Activated T-cell treated with anti-CD3 and anti-CD28 coated beads, Interleukin-2, amount 50 U/mL, for 4 hours (primary cell): ENCODE measurements at places on chromosomes 13 and 19. TPM values are rescaled to one million over a fixed set of nuclear protein-coding genes. Genes with fewer than 3 reads are reported as not detected.

GRCh38 chr19:43380008-43380407, 26.5 kb downstream of the CD177 start:
- DNase-seq, result no peak

DNA sequence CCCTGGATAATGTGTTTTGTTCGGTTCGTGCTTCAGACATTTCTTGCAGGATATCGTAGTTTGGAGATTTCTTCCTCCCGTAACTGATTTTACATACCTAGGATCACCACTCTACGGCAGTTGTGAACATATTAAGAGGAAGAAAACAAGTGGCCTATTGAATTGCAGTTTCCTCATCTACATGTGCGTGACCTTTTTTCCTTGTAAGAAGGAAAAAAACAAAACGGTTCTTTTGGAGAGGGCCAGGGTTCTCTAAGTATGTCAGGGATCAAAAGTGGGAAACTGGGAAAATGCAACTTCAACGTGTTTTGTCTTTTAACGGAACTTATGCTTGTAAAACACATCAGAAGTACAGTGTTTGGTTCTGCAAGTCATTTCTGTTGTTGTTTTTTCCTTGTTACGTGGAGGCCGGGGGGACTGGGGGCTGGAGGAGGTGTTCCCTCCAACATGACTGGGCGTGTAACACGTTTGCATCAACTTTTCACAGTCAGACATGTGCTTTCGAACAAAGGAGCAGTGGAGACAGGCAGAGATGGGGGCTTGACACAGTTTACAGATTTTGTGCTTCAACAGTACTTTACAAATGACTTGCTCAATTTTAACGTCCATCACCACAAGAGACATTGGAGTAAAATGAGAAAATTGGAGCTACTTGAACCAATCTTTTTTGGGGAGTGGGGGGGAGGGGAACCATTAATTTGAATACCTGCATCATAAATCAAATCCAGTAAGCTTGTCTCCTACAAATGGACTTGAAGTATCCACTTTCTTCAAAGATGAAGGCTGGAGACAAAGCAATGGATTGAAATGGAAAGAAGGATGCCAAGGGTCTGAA, 3.8 kb downstream of the ZC3H4 start:
- peak; percentile 40 for DNase-seq

GRCh38 chr19:1397838-1398237, 3.5 kb downstream of the GAMT start:
- no peak for DNase-seq

DNA sequence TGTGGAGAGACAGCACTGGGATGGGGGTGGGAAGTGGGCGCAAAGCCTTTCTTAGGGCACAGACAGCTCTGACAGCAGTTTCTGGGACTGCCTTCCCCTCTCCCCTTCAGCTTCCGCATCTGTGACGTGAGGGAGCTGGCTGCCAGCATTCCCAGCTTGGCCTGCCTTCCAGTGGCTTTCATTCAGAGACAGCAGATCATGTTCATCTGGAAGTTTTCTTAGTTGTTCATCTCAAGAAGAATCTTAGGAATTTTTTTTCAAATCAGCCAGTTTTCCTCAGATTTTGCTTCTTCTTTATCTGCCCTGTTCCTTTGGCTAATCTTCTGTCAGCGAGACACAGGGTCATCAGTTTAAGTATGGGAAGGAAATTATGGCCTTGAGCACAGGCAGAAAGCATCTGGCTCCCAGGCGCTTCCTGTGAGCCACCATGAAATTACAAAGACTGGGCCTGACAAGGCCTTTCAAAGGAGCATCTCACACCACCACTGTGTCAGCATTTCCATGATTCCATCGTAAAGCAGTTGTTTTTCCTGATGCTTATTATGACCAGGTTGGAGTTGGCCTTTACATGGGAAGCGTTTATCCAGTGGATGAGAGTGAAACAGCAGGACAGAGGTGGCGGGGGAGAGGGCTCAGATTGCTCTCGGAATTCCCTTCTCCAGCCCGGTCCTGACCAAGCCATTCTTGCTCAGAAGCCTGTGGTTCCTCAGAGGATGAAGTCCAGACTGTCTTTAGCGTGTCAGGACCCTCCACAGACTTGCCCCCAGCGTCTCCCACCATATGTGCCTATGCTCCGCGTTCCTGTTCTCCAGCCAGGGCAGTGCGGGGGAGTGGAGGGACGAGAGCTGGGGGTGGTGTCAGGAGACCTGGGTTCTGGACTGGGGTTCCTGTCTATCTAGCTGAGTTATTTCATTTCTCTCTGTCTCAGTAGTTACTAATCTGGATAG, 43.6 kb downstream of the ARHGAP35 start:
- DNase-seq, result no peak

DNA sequence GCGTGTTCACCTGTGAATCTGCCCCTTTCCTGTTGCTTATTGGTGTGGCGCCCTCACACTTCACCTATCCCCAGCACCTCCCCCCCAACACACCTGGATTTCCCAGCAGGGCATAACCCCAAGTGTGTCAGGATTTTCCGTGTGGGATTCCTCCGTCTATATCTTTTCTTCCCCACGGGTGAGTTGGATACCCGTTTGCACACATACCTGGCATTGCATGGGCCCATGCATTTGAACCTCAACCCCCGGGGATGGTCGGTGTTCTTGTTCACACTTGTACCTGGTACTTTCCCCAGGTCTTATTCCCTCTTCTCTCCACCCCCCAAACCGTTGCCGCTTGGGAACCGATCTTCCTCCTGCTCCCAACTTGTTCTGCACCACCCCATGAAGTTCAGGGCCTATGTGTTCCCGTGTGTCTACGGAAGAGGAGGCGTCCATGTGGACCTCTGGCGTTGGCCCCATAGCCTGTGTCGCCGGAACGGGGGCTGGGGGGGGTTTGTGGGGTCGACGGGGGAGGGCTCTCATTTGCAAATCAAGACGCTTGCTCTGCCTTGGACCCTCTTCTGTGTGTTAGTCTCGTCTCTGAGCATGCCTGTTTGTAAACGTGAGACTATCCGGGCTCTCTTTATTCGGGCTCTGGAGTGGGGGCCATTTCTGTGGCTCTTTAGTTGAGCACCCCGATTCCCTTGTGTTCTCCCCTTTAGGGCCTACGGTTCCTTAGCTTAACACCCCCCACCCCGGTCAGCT, 1.7 kb downstream of the PRR12 start:
- DNase-seq, result no peak

Gene CRTC1
- 9.6 TPM for total RNA-seq

Gene CLEC17A
- total RNA-seq, result 0.95 TPM

Gene ZNF440
- total RNA-seq, result 4.2 TPM

Gene ZNF616
- total RNA-seq, result 8.7 TPM

Gene KLK10
- total RNA-seq, result not detected
